ENCODE measurements at places on chromosomes 16 and 17.

GRCh38 chr17:78988152-78988551, 8.4 kb upstream of the LGALS3BP start:
- no peak for DNase-seq

GRCh38 chr17:2137342-2138098, 82.6 kb downstream of the HIC1 start:
- no peak for DNase-seq

DNA sequence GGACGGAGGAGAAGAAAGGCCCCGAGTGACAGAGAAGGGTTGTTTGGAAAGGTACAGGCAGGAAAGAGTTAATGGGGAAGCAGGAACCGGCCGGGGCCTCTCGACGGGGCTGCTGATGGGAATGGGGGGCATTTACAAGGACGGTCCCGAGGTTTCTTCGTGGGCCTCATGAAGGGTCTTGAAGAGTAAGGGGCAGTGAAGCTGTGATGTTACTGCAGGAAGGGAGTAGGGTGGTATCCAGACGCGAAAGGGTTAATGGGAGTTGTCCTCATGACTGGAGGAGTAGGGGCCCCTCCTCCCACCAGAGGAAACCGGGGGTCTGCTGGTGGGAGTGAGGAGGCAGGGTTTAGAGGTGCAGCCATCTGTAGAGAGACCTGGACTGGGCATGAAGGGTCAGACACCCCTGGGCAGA, 481 bp downstream of the PDK2 start:
- DNase-seq = no peak

- DNase-seq = no peak
Observed at GRCh38 chr16:86019446-86020047, 120.6 kb downstream of the IRF8 start.

GRCh38 chr16:90001761-90002503, 17.3 kb downstream of the DBNDD1 start:
- no peak for DNase-seq
